NCI-H69 (cell line): ENCODE measurements at places on chromosomes 5 and 9.
A peak's percentile ranks its signal among the peaks of the same experiment; 100 is the strongest.

GRCh38 chr9:101495810-101496209, 37.8 kb upstream of the RNF20 start:
- DNase-seq = peak; percentile 20

- peak; percentile 97 for DNase-seq
Observed at GRCh38 chr5:14263699-14264098, 120.6 kb downstream of the TRIO start.

GRCh38 chr5:59863777-59864176, 29.7 kb downstream of the PDE4D start:
- DNase-seq = no peak

GRCh38 chr5:173287086-173287485, 41.1 kb downstream of the STC2 start:
- DNase-seq = peak; percentile 16

DNA sequence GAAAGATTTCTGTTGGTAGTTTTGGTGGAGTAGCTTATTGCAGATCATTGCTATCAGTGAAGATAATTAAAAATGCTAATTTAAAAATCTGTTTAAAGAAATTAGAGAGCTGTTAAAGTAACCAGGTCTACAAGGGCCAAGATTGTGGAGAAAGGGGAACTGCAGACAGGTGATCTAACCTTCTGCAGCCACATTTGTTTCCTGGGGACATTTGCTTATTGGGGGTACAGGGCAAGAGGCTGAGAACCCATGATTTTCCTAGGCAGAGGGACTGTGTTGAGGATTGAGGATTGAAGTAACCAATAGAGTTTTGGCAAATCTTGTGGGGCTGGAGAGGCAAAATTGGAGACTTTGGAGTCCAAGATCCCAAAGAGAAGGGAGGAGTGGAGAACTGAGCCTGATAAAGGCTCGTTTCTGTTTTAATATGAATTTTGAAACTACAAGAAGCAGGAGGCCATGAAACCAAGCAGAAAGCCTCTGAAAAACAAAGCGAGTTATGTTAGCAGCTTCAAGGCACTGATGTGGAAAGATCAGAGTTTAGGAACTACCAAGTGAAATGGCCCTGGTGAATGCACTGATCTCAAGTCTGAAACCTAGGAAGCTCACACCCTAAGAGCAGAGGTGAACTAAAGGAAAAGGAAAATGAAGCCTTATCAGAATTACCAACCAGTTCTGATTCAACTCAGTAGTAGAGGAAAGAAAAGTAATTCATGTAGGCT, 219.8 kb upstream of the C9orf72 start:
- DNase-seq = no peak

- no peak for DNase-seq
Observed at GRCh38 chr5:52694648-52695047, 93.1 kb upstream of the ITGA1 start.

DNA sequence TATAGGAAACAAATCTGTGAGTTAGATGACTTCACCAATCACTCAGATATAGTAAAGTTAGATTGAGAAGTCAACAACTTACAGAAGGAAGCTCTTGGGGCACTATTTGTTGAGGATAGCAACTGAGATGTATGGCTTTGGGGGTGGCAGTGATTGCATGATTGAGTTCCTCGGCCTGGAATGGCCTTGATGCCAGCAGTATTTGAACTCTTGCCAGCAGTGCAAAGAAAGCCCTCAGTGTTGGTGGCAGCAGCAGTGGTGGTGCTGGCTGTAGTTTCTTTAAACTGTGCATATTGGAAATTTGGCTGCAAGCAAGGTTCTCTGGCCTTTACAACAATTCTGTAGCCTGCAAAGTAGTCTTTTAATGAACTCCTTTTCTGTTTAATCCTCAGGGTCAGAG, 41.4 kb upstream of the PJA2 start:
- peak; percentile 67 for DNase-seq

DNA sequence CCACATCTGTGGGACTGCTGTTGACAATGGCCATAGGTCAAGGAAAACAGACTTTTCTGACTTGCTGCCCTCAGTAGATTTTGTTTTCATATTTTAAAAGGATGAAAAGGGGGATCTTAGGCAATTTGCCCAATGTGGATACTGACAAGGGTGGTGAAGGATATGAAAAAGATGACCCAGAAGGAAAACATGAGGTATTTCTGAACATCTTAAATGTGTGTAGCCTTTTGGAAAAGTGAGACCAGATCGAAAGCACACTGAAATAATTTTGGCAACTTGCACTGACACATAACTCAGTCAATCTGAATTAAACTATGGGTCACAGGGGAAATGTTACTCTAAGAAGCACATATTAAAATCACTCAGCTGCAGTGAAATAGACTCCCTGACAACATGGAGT, 1793.0 kb upstream of the ACO1 start:
- DNase-seq = no peak

DNA sequence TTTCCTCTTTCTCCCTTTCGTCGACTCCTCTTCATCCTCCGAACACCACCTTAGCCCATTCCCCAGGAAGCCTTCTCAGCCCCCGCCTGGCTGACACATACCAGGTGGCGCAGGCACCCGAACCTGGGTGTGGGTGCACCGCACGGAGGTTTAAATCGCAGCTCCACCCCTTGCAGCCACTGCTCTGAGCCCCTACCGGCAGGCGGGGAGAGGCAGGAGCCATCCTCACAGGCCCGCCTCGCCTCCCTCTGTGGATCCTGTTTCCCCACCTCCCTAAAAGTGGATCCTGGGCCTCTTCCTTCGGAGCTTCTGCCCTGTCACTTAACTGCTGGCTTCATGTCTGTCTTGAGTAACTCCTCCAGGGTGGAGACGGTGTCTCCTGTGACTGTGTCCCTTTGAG, 110.7 kb downstream of the OLFM1 start:
- no peak for DNase-seq

- DNase-seq = peak; percentile 8
Observed at GRCh38 chr5:160480652-160481051, 59.0 kb downstream of the PTTG1 start.

GRCh38 chr5:58800356-58800755, 217.5 kb downstream of the RAB3C start:
- peak; percentile 97 for DNase-seq

DNA sequence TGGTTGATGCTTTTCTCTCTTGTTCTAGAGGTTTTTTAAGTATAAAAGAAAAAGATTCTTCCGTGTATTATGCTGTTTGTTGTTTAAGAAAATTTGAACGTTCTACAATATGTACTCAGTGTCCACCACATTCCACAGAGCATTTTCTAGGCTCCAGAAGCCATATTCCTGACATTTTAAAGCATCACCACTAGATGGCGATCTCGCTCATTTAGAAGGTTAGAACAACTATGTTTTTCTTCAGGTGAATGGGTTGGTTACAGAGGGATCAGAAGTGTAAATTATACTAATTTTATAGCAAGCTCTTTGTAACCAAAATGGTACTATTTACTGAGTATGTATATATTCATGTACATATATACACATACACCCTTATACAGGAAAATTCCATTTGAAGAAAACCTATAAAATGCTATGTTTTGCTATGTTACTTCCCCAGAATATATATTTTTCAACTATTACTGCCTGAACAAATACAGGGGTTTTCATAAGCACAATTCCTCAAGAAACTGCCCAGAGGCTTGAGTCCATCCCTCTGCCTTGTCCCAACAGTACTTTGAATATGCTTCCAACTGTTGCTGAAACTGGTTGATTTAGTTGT, 284.3 kb downstream of the CCDC171 start:
- DNase-seq = peak; percentile 77

- DNase-seq = no peak
Observed at GRCh38 chr5:150278916-150279315, 10.7 kb downstream of the CAMK2A start.

DNA sequence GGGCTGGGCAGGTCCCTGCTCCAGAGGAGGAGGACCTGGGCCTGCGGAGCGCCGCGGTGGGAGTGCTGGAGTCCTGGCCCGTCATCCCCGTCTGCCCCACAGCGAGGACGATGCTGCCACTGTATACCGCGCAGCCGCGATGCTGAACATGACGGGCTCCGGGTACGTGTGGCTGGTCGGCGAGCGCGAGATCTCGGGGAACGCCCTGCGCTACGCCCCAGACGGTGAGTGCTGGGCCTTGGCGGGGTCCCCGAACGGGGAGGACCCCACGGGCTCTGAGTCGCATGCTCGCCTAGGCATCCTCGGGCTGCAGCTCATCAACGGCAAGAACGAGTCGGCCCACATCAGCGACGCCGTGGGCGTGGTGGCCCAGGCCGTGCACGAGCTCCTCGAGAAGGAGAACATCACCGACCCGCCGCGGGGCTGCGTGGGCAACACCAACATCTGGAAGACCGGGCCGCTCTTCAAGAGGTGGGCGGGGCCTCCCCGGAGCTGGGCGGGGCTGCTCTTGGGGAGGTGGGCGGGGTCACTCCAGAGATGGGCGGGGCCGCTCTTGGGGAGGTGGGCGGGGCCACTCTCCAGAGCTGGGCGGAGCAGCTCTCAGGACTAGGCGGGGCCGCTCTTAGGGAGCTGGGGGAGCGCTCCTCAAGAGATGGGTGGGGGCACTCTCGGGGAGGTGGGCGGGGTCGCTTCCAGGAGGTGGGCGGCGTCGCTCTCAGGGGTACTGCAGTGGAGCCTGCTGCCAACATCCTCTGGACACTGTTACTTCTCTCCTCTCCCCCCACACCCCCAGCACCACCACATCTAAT, 13.1 kb downstream of the LRRC26 start:
- peak; percentile 78 for DNase-seq

GRCh38 chr9:8133606-8134005, 334.0 kb upstream of the DMAC1 start:
- DNase-seq = no peak

DNA sequence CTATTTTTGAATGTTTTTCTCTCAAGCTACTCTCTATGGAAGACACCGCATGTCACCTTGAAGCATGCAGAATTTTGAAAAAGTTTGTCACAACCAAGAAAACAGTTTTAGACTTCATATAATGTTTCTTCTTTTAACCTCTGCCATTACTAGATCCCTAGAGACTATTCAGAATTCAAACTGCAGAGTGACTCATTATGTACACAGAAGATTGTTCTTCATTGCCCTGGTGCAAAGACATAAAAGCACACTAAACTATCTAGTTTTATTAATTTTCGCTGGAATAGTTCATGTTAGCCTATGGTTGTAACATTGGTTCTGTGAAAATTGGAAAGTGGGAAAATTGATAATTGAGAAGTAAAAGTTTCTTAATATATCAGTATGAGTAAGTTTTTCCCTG, 18.4 kb downstream of the F2RL2 start:
- DNase-seq = peak; percentile 5

DNA sequence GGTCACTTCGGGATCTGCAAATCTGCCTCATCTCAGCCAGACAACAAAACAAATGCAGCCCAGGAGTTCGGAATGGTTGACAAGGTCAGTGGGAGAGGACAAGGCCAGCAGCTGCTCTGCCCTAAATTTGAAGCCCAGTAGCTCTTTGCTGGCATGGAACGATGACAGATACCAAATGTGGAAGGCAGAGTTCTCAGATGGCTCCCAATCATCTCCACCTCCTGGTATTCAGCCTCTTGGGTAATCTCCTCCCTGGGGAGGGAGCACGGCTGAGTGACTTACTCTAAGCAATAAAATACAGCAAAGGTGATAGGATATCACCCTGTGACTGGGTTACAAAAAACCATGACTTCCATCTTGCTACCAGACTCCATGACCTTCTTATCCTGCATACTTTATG, 172.8 kb downstream of the ENTREP1 start:
- DNase-seq = no peak

GRCh38 chr5:82319651-82320376, 41.7 kb upstream of the RPS23 start:
- DNase-seq = no peak

- DNase-seq = peak; percentile 29
Observed at GRCh38 chr5:126846344-126846743, 69.4 kb downstream of the LMNB1 start.

DNA sequence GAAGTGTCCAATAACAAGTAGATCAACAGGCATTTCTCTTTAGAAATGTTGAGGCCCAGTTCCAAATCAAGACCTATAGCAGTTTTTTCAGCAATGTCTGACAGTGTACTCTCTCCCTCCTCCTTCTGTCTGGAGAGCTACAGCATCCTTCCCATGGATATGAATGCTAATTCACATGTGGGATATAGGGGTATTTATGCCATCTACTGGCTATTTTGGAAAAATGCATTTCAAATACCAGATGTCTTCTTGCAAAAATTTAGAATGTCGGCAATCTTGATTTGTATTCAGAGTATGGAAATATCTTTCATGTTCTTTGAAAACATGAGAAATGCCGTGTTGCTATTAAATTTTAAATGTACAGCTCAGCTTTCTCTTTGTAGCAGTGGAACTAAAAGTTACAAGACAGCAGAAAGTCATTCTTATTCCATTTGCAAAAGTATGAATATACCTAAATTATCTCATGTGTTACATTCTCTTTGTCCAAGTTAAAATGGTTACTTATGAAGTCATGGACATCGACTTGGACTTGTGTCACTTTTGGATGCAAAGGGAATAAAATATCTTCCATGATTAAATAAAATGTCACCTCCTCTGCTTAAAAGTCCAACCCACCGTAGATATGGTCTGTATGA, 647.8 kb downstream of the TAF11L14 start:
- peak; percentile 76 for DNase-seq

DNA sequence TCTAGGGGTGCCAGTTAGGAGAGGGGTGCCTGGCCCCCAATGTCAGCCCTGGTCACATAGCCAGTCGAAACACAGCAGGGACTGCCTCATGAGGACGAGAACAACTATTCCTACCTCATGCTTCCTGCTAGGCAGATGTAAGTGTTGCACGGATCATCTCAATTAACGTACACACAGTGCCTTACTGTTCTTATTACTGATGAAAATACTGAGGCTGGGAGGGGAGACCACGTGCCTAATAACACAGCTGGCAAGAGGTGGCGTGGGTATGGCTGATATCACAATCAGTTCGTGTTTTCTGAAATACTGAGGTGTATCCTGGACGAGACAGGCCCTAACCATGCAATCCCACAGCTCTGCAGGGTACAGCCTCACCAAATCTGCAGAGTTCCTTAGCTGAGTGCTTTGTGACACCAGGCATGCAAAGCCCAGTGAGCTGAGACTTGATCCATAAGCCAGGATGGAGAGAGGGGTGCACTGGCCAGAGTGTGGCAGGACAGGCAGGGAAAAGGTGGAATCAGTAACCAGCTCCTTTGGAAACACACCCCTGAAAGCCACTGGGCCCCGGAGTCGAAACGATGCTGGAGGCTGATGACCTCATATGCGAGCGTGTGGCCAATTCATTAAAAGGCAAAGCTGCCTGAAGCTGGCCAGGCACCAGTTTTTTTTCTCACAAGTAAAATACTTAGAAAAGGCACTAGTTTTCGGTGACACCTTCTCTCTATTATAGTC, 63.9 kb downstream of the PRRT1B start:
- peak; percentile 8 for DNase-seq

GRCh38 chr9:105647595-105648349, 14.5 kb upstream of the TAL2 start:
- peak; percentile 35 for DNase-seq

- peak; percentile 90 for DNase-seq
Observed at GRCh38 chr9:111661150-111661801, at the start of gene GNG10. Gene GNG10, plus strand, starts transcription at chr9:111661605. Its CDS starts 30 bp downstream, at chr9:111661635.

DNA sequence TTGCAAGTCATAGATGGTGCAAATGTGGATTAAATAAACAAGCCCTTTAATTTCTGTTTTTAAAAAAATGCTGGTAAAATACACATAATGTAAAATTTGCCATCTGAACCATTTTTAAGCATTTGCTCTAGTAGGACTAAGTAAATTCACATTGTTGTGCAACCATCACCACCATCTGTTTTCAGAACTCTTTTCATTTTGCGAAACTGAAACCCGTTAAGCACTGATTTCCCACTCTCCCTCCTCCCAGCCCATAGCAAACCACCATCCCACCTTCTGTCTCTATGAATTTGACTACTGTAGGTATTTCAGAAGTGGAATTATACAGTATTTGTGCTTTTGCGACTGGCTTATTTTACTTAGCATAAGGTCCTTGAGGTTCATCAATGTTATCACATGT, 103.3 kb upstream of the CNTLN start:
- DNase-seq = no peak
